ENCODE measurements at places on chromosomes 12 and 14. TPM values are rescaled to one million over a fixed set of nuclear protein-coding genes. Genes with fewer than 3 reads are reported as not detected.

SLC25A3 gene
- 326 TPM for total RNA-seq

DTX1 gene
- 0.55 TPM for total RNA-seq

TAS2R43 gene
- 0.54 TPM for total RNA-seq

CCDC198 gene
- total RNA-seq, result not detected

RNF31 gene
- 153 TPM for total RNA-seq

TEX52 gene
- total RNA-seq, result not detected
